ENCODE measurements at places on chromosomes 12 and 14. TPM values are rescaled to one million over a fixed set of nuclear protein-coding genes. Genes with fewer than 3 reads are reported as not detected.

GRCh38 chr14:89384023-89384422 is 33.0 kb downstream of the FOXN3 start:
- no peak overlapping the region for H3K4me3 ChIP-seq
- no peak for DNase-seq
- peak overlapping the region; percentile 14 for H3K27ac ChIP-seq
- no peaks in the 10 kb centered on the region for H3K27me3 ChIP-seq
- no peaks in the 10 kb centered on the region for H3K36me3 ChIP-seq

DNA sequence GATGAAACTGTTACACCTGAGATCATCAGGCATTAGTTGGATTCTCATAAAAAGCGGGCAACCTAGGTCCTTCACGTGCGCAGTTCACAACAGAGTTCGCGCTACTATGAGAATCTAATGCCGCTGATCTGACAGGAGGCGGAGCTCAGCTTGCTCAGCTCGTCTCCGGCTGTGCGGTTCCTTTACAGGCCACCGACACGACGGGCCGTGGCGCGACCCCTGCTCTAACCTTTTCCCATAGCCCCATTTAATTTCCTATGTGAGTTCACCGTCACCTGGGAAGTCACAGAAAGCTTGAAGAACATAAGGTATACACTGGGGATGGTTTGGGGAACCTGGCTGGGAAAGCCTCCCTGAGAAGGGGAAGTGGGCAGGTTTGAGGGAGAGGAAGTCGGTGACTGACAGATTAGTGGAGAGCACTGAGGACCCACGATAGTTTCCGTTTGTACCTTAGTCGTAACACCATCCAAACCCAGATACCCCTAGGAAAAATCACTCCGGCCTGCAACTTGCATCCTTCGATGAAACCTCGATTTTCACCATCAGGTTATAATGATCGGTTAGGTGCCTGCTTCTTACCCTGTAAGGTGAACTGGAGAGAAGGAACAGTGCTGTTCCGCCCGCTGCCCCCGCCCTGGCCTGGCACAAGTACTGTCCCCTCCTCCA is 2.8 kb upstream of the AAAS start:
- peak; percentile 19 for DNase-seq
- H3K4me3 ChIP-seq, result peak overlapping the region; percentile 95
- H3K27me3 ChIP-seq, result peaks cover 7% of the 10 kb centered on the region
- H3K27ac ChIP-seq, result peak overlapping the region; percentile 92
- H3K4me1 ChIP-seq, result peaks cover 26% of the 10 kb centered on the region

SLC10A1 gene
- total RNA-seq, result not detected

DNA sequence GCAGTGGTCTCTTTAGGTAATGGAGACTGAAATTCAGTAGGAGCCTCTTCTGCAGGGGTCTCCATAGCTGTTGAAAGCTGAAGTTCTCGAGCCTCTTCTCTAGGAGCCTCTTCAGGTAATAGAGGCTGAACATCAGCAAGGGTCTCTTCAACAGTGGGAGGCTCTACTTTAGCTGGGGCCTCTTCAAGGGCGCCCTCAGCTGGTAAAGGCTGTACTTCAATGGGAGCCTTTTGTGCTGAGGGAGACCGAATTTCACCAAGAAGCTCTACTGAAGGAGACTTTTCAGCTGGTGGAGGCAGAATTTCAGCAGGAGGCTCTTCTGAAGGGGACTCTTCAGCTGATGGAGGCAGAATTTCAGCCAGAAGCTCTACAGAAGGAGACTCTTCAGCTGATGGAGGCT is 1.5 kb downstream of the FSCB start:
- no peaks in the 10 kb centered on the region for H3K36me3 ChIP-seq
- H3K27me3 ChIP-seq, result no peaks in the 10 kb centered on the region
- H3K4me1 ChIP-seq, result no peaks in the 10 kb centered on the region
- H3K4me3 ChIP-seq, result no peak overlapping the region
- no peak for DNase-seq

DNA sequence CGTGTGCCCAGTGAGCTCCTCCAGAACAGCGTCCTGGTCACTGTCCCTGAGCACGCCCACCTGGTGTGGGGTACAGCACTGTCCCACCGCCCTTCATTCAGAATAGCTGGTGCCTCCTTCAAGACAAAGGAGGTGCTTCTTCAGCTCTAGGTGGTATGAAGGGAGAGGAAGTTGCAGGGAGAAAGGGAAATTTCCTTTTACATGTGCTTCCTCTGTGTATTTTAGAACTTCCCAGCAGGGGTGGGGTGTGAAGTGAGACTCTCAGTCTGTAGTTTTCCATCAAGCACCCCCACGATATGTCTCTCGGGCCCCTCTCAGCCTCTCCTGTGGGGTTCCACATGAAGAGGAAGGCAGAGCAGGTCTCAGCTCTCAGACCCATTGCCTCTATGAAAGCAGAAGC is 1.2 kb upstream of the SLC6A12 start:
- peaks cover 64% of the 10 kb centered on the region for H3K27me3 ChIP-seq
- H3K4me1 ChIP-seq, result peaks cover 6% of the 10 kb centered on the region
- H3K36me3 ChIP-seq, result peaks cover 4% of the 10 kb centered on the region
- H3K4me3 ChIP-seq, result no peak overlapping the region
- DNase-seq, result no peak

- no peaks in the 10 kb centered on the region for H3K4me1 ChIP-seq
- no peak overlapping the region for H3K4me3 ChIP-seq
- no peaks in the 10 kb centered on the region for H3K36me3 ChIP-seq
- H3K27me3 ChIP-seq, result no peaks in the 10 kb centered on the region
These were observed 391.3 kb upstream of the FOXG1 start for GRCh38 chr14:28375295-28375694.

- no peaks in the 10 kb centered on the region for H3K36me3 ChIP-seq
- DNase-seq, result no peak
- H3K27me3 ChIP-seq, result no peaks in the 10 kb centered on the region
These were observed 221.7 kb upstream of the NAV3 start for GRCh38 chr12:77609016-77609415.

OR6S1 gene
- not detected for total RNA-seq

OR6C3 gene
- total RNA-seq, result not detected

TBX5 gene
- not detected for total RNA-seq

- H3K4me1 ChIP-seq, result peaks cover 4% of the 10 kb centered on the region
- H3K27me3 ChIP-seq, result peaks cover 41% of the 10 kb centered on the region
- peaks cover 2% of the 10 kb centered on the region for H3K36me3 ChIP-seq
- DNase-seq, result no peak
- H3K4me3 ChIP-seq, result no peak overlapping the region
These were observed 14.2 kb downstream of the FAIM2 start for GRCh38 chr12:49889361-49890095.

- H3K4me3 ChIP-seq, result no peak overlapping the region
- no peak for DNase-seq
- H3K36me3 ChIP-seq, result no peaks in the 10 kb centered on the region
- H3K4me1 ChIP-seq, result no peaks in the 10 kb centered on the region
- no peak overlapping the region for H3K27ac ChIP-seq
- no peaks in the 10 kb centered on the region for H3K27me3 ChIP-seq
These were observed 953.5 kb upstream of the MDGA2 start for GRCh38 chr14:48628870-48629269.

PRDM4 gene
- 39.7 TPM for total RNA-seq

- peaks cover 10% of the 10 kb centered on the region for H3K27me3 ChIP-seq
- no peaks in the 10 kb centered on the region for H3K36me3 ChIP-seq
- no peak for DNase-seq
- no peaks in the 10 kb centered on the region for H3K4me1 ChIP-seq
These were observed 3.1 kb downstream of the C14orf39 start for GRCh38 chr14:60482743-60483142.

ACOT4 gene
- total RNA-seq, result 1.1 TPM

KCNA5 gene
- total RNA-seq, result not detected

DNA sequence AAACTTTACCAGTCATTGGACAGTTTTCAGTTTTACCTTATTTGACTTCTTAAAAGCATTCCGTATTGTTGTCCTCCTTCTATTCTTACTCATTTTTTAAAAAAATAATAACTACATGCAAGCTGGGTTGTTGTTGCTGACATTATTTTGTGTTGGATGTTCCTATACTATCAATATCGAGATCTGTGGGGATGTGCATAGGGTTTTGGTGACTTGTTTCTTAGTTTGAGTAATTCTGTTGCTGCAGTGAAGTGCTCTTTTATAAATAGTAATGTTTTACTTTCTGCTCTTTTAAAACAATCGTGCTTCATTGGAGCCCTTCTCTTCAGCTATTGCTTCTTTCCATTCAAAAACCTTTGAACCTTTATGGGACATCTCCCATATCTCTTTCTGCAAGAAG is 79.4 kb downstream of the METTL25 start:
- H3K27ac ChIP-seq, result no peak overlapping the region
- DNase-seq, result no peak
- no peaks in the 10 kb centered on the region for H3K27me3 ChIP-seq
- H3K4me3 ChIP-seq, result no peak overlapping the region
- H3K4me1 ChIP-seq, result no peaks in the 10 kb centered on the region

DNA sequence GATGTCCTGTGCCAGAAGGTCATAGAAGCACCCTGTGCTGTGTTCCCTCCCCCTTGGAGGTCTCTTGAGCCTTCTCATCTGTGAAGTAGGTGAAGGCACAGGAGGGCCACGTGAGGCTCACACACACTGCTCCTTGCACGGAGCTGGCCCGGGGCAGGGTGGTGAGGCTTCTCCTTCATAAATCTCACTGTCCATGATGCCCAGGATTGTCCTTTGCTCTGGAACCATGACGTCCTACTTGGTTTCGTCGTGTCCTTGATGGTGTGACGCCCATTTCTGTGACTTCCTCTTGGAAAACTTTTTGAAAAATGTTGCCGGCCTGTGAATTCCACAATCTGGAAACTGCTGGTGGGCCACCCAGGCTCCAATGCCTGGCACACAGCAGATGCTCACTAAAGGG is 34.4 kb downstream of the SH2B3 start:
- no peak for DNase-seq
- no peaks in the 10 kb centered on the region for H3K36me3 ChIP-seq
- no peaks in the 10 kb centered on the region for H3K27me3 ChIP-seq
- H3K27ac ChIP-seq, result peak overlapping the region; percentile 100
- H3K4me1 ChIP-seq, result peaks cover 77% of the 10 kb centered on the region

OAS3 gene
- 26.6 TPM for total RNA-seq

DNA sequence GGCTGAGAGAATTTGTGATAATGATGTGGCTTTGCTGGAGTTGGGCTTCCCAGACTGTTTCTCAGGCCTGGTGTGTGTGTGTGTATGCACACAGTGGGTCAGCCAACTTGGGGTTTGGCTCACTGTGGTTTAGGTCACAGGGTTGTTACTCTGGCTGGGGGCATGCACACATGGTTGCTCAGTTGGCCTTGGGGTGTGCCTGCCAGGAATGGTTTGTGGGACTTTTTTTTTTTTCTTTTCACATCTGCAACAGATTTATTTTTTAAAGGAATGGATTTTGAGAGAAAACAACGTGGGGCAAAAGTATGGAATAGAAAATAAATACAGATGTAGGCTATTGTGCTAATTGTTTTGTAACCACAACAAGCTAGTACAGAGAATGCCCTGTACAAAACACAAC is 25.0 kb upstream of the GTF2A1 start:
- H3K4me1 ChIP-seq, result no peaks in the 10 kb centered on the region
- no peak overlapping the region for H3K27ac ChIP-seq
- DNase-seq, result no peak

GRCh38 chr14:23354990-23355389 is 2.3 kb upstream of the SLC22A17 start:
- peaks cover 20% of the 10 kb centered on the region for H3K4me1 ChIP-seq
- DNase-seq, result no peak
- H3K4me3 ChIP-seq, result peak overlapping the region; percentile 25
- H3K36me3 ChIP-seq, result peaks cover 12% of the 10 kb centered on the region

DNA sequence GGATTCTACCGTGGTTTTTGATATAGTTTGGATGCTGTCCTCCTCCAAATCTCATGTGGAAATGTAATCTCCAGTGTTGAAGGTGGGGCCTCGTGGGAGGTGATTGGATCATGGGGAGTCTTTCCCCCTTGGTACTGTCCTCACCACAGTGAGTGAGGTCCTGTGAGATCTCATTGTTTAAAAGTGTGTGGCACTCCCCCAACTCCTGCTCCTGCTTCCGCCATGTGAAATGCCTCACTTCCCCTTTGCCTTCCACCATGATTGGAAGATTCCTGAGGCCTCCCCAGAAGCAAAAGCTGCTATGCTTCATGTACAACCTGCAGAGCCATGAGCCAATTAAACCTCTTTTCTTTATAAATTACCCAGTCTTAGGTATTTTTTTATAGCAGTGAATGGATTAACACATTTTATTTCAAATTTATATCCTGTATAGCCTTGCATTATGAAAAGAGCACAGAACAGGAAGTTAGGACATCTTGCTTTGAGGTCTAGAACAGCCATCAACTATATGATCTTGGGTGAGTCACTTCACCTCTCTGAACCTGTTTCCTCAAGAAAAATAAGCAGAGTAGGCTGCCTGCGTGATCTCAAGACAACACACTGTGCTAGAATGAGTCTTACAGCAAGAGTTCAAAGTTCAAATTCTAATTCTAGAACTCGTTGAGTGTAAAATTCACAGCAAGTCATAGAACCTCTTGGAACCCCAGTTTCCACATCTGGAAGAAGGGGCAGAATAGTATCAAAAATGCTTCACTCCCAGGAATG is 160.9 kb upstream of the EEA1 start:
- H3K27ac ChIP-seq, result no peak overlapping the region
- H3K27me3 ChIP-seq, result no peaks in the 10 kb centered on the region
- no peak for DNase-seq
- H3K4me1 ChIP-seq, result peaks cover 3% of the 10 kb centered on the region
- H3K4me3 ChIP-seq, result no peak overlapping the region

GRCh38 chr14:34050606-34051005 is 99.7 kb upstream of the EGLN3 start:
- DNase-seq, result no peak
- H3K36me3 ChIP-seq, result no peaks in the 10 kb centered on the region
- no peaks in the 10 kb centered on the region for H3K27me3 ChIP-seq
- H3K27ac ChIP-seq, result no peak overlapping the region
- H3K4me1 ChIP-seq, result peaks cover 50% of the 10 kb centered on the region

- no peak overlapping the region for H3K27ac ChIP-seq
- peaks cover 6% of the 10 kb centered on the region for H3K27me3 ChIP-seq
- peaks cover 6% of the 10 kb centered on the region for H3K4me1 ChIP-seq
- no peaks in the 10 kb centered on the region for H3K36me3 ChIP-seq
- DNase-seq, result no peak
These were observed 6.9 kb upstream of the SPRYD4 start for GRCh38 chr12:56461235-56462159.

- H3K27ac ChIP-seq, result no peak overlapping the region
- peaks cover 58% of the 10 kb centered on the region for H3K4me1 ChIP-seq
- no peak for DNase-seq
- H3K36me3 ChIP-seq, result peaks cover 3% of the 10 kb centered on the region
- no peak overlapping the region for H3K4me3 ChIP-seq
These were observed 29.3 kb downstream of the ETV6 start for GRCh38 chr12:11678781-11679180.

GRCh38 chr12:50224026-50224692 is 57.0 kb upstream of the CERS5 start:
- no peak for DNase-seq
- H3K27ac ChIP-seq, result no peak overlapping the region
- H3K36me3 ChIP-seq, result no peaks in the 10 kb centered on the region
- H3K4me3 ChIP-seq, result peak overlapping the region; percentile 68

GRCh38 chr12:6697584-6698351 is 2.8 kb downstream of the PIANP start:
- H3K36me3 ChIP-seq, result peaks cover 12% of the 10 kb centered on the region
- peaks cover 27% of the 10 kb centered on the region for H3K27me3 ChIP-seq
- H3K4me3 ChIP-seq, result peak overlapping the region; percentile 69
- DNase-seq, result no peak
- H3K4me1 ChIP-seq, result peaks cover 33% of the 10 kb centered on the region

- H3K27ac ChIP-seq, result no peak overlapping the region
- H3K4me1 ChIP-seq, result peaks cover 3% of the 10 kb centered on the region
- DNase-seq, result no peak
These were observed 249.4 kb downstream of the ZFP36L1 start for GRCh38 chr14:68543516-68543915.

GRCh38 chr12:82781309-82781997 is 94.7 kb downstream of the TMTC2 start:
- no peaks in the 10 kb centered on the region for H3K27me3 ChIP-seq
- H3K36me3 ChIP-seq, result no peaks in the 10 kb centered on the region

SLC38A4 gene
- not detected for total RNA-seq
